ENCODE measurements at places on chromosomes 12 and 14.
A peak's percentile ranks its signal among the peaks of the same experiment; 100 is the strongest.

DNA sequence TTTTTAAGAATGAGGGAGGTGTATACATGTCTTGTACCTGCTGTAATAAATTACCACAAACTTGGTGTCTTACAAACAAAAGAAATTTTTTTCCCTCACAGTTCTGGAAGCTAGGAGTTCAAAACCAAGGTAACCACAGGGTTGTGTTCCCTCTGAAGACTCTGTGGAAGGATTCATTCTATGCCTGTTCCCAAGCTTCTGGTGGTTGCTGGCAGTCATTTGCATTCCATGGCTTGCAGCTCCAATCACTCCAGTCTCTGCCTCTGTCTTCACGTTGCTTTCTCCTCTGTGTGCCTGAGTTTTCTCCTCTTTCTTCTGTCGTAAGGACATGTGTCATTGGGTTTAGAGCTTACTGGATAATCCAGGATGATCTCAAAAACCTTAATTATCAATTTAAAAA lies 15.4 kb upstream of the ZNF641 start:
- no peak for DNase-seq

DNA sequence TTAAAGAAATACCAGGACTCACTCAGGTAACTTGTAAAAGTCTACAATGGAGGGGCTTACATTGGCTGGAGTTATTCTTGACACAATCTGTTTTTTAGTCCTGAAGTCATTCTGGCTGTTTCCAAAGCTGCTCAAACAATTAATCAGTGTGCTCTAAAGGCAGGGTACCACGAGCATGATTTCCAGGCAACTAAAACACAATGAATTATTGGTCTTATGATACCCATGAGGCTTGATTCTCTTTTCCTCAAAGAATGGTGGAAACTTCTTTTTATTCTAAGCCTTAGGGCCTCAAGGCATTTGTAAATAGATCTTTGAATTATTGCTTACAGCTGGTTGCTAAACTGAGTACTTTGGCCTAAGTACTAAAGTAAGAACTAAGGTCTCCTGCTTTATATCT lies 199.8 kb upstream of the PDZRN4 start:
- no peak for DNase-seq

DNA sequence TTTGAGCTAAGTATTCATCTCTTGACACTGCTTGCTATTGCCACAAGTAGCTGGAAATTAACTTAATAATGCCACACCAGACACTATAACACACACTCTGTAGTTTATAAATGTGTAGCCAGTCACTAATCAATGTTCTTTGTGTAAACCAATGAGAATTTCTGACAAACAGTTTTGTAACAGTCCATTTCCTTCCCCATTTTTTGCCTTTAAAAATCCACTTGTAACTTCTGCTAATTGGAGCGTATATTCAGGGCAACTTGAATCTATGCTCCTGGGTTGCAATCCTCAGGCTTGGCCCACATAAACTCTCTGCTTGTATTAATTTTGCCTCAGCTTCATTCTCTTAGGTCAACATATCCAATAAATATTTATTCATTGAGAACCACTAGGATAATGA lies 125.0 kb upstream of the DHRS4 start:
- no peak for DNase-seq

DNA sequence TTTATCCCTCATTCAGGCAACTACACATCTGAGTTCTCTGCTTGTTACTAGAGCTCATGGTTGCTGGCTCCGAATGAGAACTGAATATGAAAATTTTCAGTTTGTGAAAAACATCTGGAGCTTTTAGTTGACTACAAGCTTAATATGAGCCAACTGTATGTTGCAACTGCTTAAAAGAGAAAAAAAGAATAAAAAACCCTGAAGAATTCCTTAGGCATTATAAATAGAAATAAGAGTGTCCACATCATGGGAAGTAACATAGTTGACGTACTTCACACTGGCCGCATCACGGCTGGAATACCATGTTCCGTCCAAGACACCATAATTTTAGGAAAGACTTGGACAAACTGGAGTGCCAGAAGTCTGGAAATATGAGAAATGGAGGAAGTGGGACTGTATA lies 57.9 kb downstream of the PDE3A start:
- no peak for DNase-seq

DNA sequence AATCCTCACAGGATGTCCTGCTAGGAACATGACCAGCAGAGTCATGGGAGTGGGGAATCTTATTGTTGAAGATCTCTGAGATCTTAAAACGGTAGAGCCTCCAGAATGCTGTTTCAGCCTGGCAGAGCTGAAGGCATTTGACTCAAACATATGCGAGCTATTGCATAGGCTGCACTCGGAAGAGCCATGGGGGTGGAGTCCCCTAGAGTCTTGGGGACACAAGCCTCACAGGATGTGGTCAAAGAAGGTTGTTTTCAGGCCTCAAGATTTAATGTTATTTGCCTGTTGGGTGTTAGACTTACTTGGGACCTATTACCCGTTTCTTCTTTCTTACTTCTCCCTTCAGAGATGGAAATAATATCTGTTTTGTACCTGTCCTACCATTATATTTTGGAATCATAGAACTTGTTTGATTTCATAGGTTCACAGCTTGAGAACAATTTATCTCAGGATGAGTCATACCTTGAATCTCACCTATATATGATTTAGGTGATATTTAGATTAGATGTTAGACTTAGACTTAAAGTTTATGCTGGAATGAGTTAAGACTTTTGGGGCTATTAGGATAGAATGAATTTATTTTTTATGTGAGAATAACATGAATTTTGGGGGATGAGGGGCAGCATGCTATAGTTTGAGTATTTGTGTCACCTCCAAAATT lies 172.2 kb upstream of the ATP2B1 start:
- peak; percentile 7 for DNase-seq

- no peak for DNase-seq
These were observed 441.8 kb upstream of the FLRT2 start for GRCh38 chr14:85088192-85088591.

DNA sequence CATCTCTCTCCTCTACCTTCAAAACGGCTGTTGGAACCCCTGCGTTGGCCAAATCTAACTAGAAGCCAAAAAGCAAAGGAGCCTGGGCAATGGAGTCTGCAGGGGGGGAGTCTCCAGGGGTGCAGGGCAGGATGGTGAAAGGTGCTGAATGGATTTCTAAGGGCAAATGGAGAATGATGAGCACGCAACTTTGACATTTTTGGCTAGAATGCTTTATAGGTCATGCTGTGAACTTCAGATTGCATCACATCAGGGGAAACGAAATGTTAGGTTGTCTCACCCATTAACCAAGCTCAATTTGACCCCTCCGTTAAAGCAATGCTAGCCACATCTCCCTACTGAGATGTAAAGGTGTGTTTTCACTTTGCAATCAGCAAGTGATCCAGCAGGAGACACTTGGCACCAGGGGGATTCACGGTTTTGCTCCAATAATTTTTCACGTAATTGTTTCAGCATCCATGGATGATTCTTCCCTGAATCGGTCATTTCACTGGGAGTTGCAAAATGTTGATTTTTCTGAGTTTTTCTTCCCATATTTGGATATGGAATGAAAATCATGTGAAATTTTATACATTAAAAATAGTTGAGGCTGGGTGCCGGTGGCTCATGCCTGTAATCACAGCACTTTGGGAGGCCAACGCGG lies 78.0 kb upstream of the MDM1 start:
- DNase-seq = no peak

DNA sequence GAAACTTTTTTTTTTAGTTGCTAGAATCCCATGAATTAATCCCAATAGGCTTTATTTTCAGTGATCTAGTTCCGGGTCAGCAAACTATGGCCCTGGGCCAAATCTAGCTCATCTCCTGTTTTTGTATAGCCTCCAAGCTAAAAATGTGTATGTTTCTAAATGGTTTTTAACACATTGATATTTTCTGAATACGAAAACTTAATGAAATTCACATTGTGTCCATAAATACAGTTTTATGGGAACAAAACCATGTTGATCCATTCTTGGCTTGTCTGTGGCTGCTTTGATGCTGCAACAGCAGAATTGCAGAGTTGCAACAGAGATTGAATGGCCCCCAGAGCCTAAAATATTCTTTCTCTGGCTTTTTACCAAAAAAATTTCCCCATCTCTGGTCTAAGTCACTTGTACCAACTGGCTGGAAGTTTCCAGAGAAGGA lies 47.5 kb downstream of the ZNF664 start:
- DNase-seq = no peak

- DNase-seq = no peak
These were observed 422.2 kb downstream of the NOVA1 start for GRCh38 chr14:26175658-26176057.

DNA sequence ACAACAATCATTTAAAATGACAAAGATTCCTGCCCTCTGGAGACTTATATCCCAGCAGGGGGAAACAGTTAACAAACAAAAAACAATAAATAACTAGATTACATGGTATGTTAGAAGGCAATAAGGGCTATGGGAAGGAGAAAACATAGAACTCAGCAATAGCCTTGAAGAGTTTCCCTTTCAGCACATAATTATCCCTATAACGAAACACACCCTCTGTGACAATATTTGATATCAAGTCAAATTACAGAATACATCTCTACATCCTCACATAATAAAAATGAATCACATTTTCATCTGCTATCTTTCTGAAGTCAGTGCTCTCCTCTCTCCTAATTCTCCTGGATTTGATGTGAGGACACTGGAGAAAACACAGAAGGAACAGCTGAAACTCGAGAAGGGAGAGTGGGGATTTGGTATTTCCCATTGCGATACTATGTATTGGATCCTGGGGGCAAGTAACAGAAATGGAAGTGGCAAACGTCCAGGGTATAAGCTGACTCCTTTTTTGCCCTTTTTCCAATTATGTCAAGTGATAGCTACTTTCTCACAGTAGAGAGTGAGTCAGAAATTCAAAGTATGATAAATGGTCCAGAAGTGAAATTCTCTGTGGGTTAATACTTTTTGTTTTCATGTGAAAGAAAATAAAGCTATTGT lies 9.7 kb upstream of the PTGER2 start:
- no peak for DNase-seq

DNA sequence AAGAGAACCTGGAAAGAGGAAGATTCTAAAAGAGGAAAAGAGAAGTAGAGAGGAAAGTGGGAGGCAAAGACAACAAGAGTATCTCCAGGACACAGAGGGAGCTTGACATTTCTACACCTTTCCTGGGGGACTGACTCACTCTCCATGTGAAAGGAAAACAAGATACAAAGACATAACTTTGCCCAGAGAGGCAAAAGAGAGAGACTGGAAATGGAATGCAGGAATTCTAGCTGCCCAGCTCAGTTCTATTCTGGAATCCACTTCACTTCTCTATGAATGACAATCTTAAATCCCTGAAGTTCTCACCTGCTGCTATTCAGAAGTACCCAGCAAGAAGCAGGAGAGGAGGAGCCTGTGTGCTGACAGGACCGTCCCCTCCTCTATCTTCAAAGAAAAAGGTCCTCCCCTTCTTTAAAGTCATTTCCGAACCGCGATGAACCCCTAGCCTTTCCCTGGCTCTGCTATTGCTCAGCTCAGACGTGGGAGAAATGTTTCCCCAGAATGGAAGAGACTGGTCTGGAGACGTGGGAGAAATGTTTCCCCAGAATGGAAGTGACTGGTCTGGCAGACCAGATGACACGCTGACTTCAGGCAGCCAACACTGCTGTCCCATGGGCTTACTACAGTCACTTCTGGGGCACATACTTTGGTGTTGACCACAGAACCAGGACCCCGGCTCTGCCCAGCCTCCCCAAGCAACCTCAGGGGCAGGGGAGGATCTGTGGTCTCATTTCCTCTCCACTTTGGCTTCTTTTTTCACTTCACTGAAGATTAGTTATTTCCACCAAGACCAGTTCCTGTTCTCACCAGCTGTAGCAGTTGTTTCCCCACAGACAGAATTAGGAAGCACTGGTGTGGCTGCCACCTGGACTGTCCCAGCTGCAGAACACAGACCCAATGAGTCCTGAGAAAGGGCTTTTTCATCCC lies 8.3 kb downstream of the FMNL3 start:
- DNase-seq = peak; percentile 56

DNA sequence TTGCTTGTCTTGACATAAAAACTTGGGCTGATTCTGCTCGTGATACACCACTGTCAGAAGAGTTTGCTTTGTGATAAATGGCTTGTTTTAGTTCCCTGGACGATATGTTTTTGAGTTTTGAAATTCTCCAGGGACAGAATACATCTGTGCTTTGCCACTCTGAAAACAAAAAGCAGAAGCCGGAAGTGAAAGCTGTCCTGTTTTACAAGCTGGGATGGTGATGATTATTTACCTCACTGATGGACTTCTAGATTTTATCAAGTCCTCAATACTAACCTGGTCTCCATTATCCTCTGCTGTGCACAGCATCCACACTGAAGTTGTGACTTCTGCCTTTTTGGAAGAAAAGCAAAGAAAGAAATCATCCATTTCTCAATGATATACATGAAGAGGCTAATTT lies 251.6 kb downstream of the TRHDE start:
- DNase-seq = no peak

GRCh38 chr14:36439766-36440165 lies 80.3 kb downstream of the NKX2-1 start:
- DNase-seq = no peak

DNA sequence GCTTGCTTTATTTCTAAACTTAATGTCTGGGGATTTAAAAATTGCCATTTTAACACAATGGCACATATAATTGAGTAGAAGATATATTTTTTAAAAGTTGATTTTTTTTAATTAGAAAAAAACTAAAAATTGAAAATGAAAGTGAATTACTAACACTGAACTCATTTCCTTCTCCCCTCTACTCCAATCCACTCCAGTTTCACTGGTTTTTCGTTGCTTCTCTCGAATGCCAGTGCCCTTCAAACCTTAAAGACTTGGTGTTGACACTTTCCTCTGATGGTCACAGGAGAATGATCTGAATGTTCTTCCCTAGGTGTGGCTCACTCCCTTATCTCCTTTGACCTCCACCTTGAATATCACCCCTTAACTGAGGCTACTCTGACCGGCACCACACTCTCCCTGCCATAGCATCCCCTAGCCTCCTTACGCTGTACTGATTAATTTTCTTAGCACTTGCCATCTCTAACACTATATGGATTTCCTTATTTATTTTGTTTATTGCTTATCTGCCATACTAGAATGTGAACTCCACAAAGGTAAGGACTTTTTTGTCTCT lies 107.1 kb downstream of the LIN7A start:
- no peak for DNase-seq

DNA sequence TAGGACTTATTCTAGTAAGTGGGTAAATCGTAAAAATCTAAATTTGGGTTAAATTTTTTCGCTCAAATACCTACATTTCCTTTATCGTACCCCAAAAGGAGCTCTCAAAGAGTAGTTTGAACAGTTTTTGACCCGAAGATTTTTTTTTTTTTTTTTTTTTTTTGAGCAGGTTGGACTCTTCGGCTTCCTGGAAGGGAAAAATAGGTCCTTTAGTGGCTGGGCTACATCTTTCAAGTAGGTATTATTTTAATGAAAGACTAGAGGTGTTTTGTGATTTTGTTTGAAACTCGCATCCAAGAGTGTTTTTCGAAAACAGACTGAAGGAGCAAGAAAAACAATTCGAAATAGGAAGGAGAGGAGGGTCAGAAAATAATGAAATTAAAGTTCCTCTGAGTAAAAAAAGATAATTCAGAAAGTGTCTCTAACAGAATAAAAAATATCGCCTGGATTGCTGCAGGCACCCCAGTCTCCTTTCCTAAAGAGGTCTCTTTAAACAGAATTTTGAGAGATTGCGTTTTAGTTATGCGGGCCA lies 6.0 kb downstream of the CDKN1B start:
- DNase-seq = peak; percentile 16

- peak; percentile 20 for DNase-seq
These were observed 194.9 kb upstream of the OR4E1 start for GRCh38 chr14:21868442-21869046.
